ENCODE measurements at places on chromosomes 4 and X.

- no peak for DNase-seq
Observed at GRCh38 chr4:140044337-140044902, 109.6 kb downstream of the MAML3 start.

DNA sequence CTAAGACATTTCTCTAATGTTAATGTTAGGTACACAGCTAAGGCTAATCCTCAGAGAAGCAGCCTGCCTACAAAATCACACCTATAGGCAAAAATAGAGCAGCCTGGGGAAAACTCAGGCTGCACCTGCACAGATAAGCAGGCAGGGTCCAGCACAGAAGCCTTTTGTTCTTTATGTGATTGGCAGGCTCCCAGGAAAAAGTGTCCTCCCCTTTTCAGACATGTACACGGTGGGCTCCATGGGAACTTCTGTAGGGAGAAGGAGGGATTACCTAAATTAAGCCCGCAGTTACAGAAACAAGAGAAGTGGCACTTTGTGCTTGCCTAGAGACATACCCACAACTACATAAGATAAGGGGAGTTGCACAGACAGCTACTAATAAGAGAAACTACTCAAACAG is 4.0 kb upstream of the HSPA4L start:
- no peak for DNase-seq

- DNase-seq = no peak
Observed at GRCh38 chr4:38948551-38948950, 80.9 kb downstream of the FAM114A1 start.

GRCh38 chr4:98627531-98628257 is 30.7 kb downstream of the TSPAN5 start:
- no peak for DNase-seq

DNA sequence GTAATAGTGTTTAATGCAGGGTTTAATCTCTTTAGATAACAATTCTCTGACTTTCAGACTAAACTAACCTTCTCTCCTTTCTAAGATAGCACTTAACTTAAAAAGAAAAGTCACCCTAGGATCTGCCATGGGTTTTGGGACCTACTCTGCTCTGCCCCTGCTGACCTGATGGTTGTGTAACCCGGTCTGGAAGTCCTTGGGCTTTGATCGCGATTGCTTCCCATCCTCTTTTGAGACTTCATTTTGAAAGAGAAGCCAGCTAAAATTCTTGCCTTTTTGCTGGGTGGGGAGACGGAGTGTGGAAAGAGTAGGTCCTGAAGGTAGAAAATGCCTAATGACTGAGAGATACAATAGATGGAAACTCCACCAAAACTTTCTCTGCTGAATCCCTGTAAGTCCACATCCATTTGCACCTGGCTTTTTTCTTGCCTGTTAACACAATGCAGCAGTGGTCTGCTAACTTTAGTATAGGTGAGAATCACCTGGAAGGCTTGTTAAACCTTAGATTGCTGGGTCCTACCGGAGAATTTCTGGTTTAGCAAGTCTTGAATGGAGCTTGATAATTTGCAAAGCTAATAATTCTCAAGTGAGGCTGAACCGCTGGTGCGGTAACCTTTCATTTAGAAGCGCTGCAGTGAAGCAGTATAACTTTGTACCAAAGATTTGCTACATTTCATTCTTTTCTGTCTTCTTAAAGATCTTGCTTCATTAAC is 45.6 kb upstream of the CCSER1 start:
- DNase-seq = no peak

- no peak for DNase-seq
Observed at GRCh38 chr4:109810552-109811387, 4.8 kb upstream of the GAR1 start.

GRCh38 chr4:116665716-116666115 is 419.7 kb downstream of the TRAM1L1 start:
- DNase-seq = no peak

DNA sequence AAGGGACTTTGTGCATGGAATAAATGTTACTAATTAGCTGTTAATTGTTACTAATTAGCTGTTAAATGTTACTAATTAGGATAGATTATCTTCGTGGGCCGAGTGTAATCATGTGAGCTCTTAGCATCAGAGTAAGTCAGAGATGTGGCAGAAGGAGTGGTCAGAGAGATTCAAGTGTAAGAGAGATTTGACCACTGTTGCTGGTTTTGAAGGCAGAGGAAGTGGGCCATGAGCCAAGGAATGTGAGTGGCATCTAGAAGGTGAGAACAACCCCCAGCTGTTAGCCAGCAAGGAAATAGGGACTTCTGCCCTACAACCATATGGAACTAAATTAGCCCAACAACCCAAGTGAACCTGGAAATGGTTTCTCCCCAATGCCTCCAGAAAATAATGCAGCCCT is 28.2 kb downstream of the ODAPH start:
- DNase-seq = no peak

- DNase-seq = no peak
Observed at GRCh38 chr4:10762561-10762960, 78.0 kb upstream of the CLNK start.

DNA sequence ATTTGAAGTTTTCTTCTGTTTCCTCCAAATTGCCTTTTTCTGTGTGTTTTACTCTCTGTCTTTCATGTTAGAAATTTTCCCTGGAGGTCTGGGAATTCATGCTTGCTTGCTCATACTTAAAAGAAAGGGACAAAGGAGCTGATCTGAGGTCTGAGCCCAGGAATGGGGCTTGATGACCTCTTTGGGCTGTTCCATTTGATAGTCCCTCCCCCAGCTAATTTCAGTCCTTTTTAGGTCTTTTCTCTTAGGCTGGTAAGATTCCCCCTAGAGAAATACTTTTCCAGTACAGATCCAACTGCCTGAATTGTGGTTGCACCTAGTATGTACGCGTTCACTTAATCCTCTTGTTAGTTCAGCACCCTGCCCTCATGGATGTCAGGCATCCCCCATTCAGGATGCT is 5.5 kb upstream of the PIGA start:
- no peak for DNase-seq

DNA sequence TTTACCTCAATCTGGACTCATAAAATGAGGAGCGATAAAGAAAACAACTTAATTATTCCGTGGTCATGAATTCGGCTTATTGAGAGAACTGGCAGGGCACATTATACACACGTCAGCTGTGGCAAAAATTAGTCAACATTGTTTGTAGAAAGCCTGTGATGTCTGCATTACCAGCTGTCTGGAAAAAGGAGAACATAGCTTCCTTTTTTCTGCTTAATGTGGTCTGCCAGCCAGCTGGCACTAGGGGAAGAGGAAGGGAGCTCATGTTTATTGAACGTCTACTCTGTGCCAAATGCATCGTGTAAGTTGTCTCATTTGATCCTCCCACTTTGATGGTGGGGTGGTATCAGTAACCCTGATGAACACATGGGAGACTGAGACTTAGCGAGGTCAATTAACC is 367.6 kb downstream of the ARHGAP24 start:
- no peak for DNase-seq

GRCh38 chr4:40564004-40564403 is 65.7 kb downstream of the RBM47 start:
- DNase-seq = no peak

DNA sequence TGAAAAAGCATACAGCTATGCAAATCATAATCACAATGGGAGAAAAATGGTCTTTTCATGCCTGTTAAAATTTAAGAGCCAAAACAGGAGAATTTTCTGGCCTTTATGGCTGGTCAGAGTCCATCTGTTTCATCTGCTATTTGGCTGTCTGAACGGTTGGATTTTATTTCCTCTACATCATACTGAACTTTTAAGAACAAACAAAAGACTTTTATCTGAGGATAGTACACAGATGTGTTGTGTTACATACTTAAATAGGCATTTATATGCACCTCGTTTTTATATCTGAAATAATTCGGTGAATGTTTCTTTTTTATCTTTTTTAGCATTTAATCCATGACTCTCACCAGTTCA is 18.0 kb upstream of the WWC2 start:
- no peak for DNase-seq

DNA sequence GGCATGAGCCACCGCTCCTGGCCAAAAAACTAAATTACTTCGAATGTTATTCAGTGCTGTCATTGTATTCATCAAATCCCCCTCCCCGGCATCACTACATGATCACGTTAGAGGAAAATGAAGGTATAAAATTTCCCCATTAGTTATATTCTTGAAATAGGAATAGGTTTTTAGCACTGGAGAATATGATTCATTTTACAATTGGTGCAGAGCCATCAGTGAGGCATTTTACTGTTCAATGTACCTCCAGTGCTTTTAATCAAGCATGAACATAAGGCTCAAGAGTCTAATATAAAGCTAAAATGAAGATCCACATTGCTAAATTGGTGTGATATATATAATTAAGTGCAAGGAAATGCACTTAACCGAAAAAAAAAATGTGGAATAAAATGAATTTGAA is 18.3 kb downstream of the KLF3 start:
- DNase-seq = no peak

GRCh38 chr4:101540336-101540735 is 193.0 kb upstream of the PPP3CA start:
- no peak for DNase-seq

DNA sequence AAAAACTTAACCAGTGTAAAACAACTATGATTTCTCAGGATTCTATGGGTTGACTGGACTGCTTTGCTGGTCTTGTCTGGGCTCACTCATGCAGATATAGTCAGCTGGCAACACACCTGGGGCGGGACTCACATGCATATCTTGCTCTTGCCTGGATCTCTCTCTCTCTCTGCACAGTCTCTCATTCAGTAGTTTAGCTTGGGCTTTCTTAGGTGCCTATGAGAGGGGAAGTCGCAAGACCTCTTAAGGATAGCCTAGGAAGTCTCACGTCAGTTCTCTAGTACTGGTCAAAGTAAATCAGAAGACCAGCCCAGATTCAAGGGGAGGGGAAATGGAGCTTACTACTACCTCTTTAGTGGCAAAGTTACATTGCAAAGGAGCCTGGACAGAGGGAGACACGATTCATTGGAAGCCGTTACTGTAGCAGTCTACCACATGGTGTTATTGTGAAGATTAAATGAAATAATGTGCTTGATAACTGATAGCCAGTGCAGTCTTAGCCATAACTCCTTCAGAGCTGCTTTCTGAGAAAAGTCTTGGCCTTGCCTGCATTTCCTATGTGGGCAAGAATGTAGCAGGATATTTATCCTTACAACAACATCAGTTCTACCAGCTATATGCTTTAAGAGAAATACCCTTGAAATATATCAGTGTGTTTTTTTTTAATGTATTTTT is 2.1 kb downstream of the COPS4 start:
- DNase-seq = no peak

GRCh38 chr4:107478327-107478980 is 241.6 kb downstream of the PAPSS1 start:
- no peak for DNase-seq

- DNase-seq = peak; percentile 46
Observed at GRCh38 chr4:153111426-153112040, 92.7 kb upstream of the TRIM2 start.

DNA sequence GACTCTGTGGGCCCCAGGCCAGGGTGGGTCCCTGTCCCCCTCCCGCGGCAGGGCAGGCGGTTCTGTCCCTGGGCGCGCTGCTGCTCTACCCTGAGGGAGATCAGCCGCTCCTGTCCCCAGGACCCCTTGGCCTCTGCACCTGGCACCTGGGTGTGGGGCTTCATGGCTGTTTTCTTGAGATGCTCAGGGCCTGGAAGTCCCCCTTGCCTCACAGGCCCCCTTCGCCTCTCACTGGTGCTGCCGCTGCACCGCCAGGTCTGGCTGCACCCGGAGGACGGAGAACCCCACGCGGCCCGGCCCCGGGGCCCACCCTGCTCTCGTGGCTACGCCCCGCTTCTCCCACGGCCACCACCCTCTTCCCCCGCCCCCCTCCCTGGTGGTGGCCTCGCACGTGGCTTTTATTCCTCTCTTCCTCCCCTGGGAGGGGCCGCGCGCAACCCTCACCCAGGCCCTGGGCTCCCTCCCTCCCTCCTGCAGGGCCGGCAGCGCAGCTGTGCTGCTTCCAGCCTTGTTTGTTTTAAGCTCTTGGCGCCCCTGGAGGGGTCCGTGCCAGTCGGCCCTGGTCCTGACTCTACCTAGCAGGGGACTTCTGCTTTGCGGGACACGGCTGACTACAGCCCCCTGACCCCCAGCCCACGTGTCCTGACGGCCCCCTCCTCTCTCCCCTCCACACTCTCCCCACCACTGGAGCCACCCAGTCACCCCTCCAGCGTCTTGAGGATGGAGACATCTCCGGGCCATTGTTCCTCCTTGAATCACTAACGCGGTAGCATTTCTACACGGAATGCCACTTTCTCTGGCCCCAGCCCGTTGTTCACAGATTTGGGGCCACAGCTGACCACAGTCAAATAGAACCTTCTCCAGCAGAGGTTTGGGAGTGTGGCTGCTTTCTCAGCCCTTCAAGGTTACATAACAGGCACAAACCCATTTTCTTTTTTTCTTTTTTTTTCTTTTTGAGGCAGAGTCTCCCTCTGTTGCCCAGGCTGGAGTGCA is 20.6 kb upstream of the CLDN24 start:
- DNase-seq = no peak

DNA sequence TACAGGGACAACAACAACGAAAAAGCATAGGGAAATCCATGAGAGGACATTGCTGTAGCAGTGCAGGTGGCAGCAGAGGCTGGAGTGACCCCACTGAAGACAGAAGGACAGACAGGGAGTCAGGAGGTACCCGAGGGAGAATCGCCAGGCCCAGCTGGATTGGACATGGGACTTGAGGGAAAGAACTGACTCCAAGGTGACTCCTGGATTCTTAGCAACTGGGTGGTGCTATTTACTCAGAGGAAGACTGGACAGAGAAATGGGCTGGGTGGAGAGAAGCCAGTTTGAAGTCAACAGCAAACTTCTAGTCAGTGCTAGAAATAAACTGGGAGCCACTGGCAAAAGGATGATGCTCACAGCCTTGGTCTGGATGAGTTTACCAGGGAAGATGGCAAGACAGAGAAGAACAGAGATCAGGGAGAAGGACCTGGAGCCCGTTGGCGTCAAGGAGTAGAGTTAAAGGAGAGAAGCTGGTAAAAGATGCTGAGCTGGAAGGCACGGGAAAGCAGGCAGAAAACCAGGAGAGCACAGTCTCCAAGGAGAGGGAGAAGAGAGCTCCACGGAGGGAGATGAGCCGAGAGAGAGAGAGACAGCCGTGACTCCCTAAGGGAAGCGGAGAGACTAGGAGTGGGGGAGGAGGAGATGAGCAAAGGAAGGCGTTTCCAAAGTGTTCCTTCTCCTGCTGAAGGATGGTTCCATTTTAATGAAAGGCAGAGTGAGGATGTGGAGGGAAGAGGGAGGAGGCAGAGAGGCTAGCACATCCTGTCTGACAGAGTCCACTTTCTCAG is 119.4 kb downstream of the AFAP1 start:
- DNase-seq = no peak

DNA sequence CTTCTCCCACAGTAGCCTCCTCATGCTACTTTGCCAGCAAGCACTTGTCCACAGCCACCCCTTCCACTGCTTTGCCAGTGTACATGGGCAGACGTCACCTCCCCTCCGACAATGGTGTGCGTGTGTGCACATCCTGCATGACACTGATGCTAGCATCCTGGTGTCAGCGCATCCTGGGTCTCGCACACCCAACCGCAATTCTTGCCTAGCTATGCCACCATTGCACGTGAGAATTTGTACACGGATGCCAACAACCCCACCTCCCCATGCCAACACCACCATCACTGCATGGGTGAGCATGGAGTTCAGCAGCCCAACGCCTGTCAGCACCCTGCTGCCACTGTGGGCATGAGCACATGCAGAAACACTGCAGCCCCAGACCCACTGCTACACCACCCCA is 550.0 kb downstream of the STPG2 start:
- DNase-seq = no peak

GRCh38 chrX:107482046-107482445 is 32.6 kb downstream of the FRMPD3 start:
- no peak for DNase-seq

- no peak for DNase-seq
Observed at GRCh38 chr4:168781926-168782325, 228.1 kb downstream of the CBR4 start.

- DNase-seq = no peak
Observed at GRCh38 chr4:85102606-85103005, 136.1 kb upstream of the WDFY3 start.

- DNase-seq = no peak
Observed at GRCh38 chr4:83125738-83126141, 11.2 kb upstream of the PLAC8 start.

Measured in activated CD8-positive, alpha-beta memory T cell treated with anti-CD3 and anti-CD28 coated beads, Interleukin-2, amount 50 U/mL, for 48 hours (primary cell).